ENCODE measurements at places on chromosomes 12 and 14.

DNA sequence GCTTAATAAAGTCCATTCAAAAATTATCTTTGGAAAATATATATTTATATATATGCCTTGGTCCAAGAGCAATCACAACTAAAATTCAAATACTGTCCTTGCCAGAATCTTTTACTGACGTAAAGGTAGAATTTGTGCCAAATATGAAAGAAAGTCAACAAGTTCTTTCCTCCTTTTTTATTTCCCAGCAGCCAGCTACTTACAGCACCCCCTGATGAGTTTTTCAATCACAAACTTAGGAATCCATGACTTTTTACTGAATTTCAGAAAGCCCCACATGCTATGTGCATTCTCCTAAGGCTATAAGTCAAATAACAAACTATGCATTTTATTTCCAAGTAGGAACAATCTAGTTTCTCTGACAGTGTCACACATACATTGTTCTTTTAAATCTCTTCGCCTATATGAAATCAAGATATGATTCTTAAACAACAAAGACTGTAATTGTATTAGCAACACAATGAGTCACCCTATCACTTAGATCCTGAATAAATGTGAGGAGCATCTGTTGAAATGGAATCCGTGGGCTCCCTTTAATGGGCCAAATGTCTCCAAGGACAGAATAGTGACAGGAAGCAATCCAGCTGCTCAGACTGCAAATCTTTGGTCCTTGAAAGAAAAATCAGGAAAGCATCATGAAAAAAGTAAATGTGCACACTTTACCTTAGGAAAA is 271.4 kb downstream of the DUSP6 start:
- DNase-seq = no peak

- no peak for DNase-seq
Observed at GRCh38 chr14:94062344-94062940, 18.6 kb downstream of the DDX24 start.

DNA sequence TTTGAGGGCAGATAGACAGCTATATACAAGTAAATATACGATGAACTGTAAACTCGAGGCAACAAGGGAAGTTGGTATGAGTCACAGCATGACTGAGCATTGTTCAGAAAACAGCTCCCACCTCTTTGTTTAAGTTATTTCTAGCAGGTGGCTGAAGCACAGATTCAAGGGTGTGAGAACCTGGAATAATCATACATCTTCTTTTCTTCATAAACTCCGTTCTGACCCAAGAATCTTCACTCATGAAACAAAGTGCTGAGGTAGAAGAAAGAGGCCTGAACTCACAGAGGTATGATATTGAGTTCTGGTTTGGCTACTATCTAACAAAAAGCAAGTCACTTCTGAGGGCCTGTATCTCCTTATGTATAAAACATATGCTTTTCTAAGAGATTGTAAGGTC is 364.1 kb upstream of the KITLG start:
- DNase-seq = no peak

GRCh38 chr12:79842630-79843029 is 92.3 kb downstream of the PPP1R12A start:
- DNase-seq = no peak

GRCh38 chr14:71688576-71688975 is 243.7 kb upstream of the RGS6 start:
- DNase-seq = no peak

GRCh38 chr12:131923260-131923659 is 5.8 kb upstream of the PUS1 start:
- no peak for DNase-seq

DNA sequence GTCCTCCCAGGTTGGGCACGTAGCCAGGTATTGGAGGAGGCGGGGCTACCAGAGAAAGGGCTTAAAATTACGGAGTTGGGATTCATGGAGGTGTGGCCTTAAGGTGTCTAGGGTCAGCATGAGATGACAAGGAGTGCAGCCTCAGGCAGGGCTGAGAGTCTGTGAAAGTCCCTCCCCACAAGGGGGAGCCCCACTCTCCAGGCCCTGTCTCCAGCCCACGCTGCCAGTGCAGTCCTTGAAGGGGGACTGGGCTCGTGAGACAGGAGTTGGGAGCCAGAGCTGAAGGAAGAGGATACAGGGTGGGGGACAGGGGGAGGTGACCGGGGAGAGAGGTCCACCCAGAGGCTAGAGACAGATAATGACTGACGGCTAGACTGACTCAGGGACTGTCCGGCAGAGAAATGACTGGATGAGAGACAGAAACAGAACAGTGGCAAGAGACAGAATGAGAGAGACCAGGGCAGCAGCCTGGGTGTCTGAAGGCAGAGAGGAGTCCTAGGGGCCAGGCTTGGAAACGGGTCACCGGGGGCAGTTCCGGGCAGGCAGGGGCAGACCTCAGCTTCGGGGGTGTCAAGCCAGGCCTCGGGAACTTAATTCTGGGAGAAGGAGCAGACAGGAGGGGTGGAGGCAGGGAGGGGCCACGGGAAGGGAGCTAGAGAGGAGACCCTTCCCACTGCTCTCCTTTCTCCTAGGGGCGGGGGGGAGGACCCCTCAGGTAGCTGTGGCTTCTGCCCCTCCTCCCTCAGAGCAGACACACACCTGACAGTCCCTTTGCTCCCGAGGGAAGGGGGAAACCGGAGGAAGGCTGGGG is 970 bp downstream of the CDH24 start:
- no peak for DNase-seq

GRCh38 chr12:124517260-124518050 is 50.0 kb downstream of the NCOR2 start:
- DNase-seq = no peak

DNA sequence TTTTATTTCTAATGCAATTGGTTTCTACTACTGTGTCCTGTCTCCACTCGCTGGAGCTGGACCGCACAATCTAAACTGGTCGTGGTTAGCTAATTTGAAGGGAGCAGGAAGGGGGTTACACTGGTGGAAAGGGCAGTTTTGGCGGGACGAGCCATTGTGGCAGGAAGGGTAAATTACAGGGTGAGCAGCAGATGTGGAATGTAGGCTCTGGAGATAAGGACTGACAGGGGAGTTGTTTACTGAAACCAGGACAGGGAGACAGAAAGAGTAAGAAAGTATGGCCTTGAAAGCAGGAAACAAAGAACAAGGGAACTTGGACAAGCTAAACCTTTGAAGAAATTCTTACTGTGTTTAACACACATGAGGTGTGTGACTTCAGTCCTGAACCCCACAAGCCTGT is 147.8 kb downstream of the ATXN7L3B start:
- no peak for DNase-seq

DNA sequence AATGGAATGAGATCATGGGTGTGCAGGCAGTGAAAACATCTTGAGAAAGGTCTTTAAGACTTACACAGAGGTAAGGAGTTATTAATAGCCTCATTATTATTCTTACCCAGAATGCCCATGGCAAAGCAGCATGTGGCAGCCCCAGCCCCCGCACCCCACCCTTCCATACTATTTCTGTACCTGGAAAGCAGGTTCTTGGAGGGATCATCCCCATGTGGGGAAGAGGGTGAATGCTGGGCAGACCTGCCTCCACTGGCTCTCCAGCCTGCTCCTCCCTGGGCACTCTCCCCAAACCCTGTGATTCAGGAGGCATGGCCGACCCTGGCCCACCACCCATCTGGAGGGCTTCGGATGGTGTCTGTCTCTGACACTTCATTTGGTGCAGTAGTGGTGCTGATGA is 28.3 kb downstream of the NPC2 start:
- no peak for DNase-seq

DNA sequence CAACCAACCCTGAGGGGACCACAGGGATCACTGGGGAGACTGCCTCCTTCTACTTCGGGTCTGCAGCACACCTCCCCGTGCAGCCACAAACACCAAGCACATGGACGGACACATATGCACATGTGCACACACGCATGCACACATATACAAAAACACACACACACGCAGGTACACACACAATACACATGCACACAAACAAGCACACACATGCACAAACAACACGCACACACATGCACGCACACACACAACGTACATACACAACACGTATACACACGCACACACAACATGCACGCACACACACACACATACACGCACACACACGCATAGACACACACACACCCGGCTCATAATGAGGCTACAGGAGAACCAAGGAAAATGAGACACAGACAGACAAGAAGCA is 203.6 kb downstream of the DPF3 start:
- DNase-seq = no peak

- no peak for DNase-seq
Observed at GRCh38 chr14:61503167-61503801, 181.9 kb downstream of the PRKCH start.

GRCh38 chr14:77738559-77739250 is 22.3 kb downstream of the SNW1 start:
- DNase-seq = no peak

DNA sequence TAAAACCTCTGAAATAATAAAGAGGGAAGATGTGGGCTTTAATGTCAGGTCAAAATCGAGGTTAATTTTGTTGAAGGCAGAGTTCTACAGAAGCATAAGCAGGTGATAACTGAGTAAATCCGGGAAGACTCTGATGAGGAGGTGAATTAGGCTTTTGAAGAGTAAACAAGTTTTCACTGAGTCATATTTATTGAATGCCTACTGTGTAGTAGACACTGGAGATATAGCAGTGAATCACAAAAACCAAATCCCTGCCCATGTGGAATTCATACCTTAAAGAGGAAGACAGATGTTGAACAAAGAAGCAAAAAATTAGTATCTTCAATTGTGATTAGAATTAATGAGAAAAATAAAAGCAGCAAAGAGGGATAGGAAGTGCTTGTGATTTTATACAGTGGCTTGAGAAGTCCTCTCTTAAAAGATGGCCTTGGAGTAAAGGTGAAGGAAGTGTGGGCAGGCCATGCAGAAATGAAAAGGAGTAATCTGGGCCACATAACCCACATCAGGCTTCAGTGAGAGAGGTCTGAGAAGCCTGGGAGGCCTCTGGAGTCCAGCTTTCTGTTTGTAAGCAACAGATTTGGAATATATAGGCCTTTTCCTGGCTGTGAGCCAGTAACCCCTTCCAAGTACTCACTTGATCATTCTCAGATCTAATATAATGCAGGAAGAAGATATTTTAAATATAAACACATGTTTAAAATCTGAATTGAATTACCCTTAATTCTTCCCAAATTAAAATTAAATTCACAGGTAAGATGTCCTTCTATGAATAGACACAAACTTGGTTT is 46.7 kb downstream of the BHLHE41 start:
- DNase-seq = no peak

GRCh38 chr12:19183121-19183838 is 53.7 kb downstream of the PLEKHA5 start:
- DNase-seq = no peak

DNA sequence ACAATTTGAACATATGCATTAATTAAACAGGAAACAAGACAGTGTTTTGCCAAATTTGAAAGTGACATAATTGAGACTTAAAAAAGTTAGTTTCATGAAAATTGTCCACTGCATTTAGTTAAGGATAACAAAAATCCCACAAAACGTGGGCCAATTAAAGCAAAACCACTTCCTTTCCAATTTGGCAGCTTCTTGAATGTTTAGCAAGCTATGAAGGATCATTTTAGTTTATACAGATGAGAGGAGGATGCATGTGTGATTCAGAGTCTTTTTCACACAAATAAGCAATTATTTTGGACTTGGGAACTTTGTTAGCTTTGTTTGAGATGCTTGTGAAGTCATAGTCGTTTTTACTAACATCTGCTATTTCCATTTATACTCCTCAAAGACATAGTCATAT is 109.6 kb downstream of the ATXN7L3B start:
- no peak for DNase-seq

- DNase-seq = no peak
Observed at GRCh38 chr14:51566831-51567582, 84.7 kb upstream of the FRMD6 start.

DNA sequence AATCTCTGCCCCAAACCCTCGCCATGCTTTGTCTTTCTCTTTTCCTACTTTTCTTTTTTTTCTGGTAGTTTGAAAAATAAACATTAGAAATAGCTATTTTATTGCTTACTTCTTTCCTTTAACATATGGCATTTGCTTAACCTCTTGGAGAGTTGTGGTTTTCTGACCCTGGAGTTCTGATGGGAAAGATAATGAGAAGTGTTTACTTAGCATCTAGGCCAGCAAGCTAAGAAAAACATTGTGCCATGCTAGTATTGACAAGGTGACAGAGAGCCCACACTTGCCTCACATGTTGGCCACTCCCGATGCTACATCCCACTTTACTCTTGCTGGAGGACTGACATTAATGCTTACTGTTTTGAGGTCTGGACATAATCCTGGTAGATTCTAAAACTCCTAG is 886.2 kb downstream of the DIO2 start:
- DNase-seq = no peak
